Fibroblast of skin of scalp (primary cell): ENCODE measurements at places on chromosomes 2 and 18.

- DNase-seq: no peak
These were observed 11.3 kb upstream of the BZW1 start for GRCh38 chr2:200800458-200800857.

DNA sequence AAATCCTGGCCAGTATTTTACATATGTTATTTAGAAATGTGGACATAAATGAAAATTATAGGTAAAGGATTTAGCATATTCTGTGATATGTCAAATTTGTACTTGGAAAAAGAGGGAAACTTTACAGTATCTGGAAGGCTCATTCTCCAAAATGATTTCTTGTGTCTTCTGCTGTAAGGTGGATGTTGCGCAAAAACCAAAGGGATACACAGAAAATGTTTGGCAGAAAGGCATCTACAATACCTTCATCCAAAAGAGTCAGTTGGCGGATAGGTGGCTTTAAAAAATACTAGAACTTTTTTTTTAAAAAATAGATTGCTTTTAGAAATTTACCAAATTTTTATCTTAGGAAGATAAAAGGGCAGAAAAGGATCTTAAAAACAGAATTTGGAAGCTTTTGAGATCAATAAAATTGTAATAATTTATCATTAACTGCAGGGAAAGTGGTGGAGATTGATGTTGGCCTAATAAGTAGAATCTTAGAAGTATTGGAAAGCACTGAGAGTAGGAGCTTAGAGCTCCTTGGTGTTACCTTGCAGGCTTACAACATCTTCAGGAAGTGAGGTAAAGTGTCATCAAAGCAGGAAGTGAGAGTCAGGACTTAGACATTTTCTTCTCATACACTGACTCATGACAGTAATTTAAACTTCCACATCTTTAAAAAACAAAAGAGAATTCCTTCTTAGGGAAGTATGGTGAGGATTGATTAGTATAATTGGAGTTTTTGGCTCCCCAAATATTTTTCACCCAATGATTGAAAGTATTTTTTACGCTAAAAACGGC lies 2.1 kb downstream of the NABP1 start:
- peak; percentile 70 for DNase-seq

- DNase-seq: no peak
These were observed 572.3 kb downstream of the PLCL1 start for GRCh38 chr2:198376677-198377076.

GRCh38 chr2:10873790-10874437 lies 37.8 kb upstream of the KCNF1 start:
- DNase-seq: no peak

DNA sequence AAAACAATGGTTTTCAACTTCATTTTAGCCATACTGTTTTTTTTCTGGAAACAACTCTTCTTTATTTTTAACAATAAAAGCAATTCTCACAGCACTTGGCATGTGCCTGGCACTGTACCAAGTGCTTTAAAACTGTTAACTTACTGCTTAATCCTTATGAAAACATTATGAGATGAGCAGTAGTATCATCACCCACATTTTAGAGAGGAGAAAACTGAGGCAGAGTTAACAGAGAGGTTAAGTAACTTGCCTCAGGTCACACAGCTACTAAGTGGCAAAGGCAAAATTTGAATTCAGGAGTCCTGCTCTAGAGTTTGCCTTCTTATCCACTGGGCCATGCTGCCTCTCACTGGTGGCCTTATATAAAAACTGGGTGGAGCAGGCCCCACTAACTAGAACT lies 23.2 kb downstream of the CTIF start:
- peak; percentile 37 for DNase-seq
